ENCODE measurements at places on chromosomes 12 and 14. TPM values are rescaled to one million over a fixed set of nuclear protein-coding genes. Genes with fewer than 3 reads are reported as not detected.
A peak's percentile ranks its signal among the peaks of the same experiment; 100 is the strongest.

Gene STXBP6
- 3.9 TPM for total RNA-seq

Gene ZNF84
- 32.7 TPM for total RNA-seq

Gene GALNT9
- 20.7 TPM for total RNA-seq

Gene TAC3
- not detected for total RNA-seq

DNA sequence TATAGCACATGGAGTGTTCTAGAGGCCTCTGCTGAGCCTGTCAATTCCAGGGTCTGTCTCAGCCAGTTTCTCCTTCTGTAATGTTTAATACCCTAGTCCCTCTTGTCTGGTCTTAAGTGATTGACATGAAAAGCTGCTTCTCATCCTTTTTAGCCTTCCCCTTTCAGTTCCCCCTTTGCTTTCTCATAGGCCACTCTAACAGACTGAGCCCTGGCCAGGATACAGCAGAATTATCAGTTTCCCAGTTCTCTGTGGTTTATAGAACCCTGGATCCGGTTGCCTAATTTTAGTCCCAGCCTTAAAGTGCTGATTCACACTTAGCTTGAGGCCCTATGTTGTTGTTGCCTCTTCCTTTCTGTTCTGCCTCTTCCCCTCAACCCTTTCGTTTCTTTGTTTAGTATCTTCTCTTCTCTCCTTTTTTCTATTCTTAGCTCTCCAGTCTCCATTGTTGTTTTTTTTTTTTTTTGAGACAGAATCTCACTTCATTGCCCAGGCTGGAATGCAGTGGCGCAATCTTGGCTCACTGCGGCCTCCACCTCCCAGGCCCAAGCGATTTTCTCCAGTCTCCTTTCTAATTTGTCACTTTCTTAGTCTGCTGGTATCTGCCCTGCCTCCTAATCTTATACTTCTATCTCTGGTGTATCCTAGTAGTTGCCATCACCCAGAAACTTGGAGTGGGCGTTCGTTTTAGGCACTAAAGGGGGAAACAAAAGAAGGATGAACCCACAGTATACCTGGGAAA lies 2.9 kb upstream of the BIN2 start:
- no peaks in the 10 kb centered on the region for H3K36me3 ChIP-seq
- no peak overlapping the region for H3K27ac ChIP-seq
- DNase-seq: no peak
- no peaks in the 10 kb centered on the region for H3K4me1 ChIP-seq

DNA sequence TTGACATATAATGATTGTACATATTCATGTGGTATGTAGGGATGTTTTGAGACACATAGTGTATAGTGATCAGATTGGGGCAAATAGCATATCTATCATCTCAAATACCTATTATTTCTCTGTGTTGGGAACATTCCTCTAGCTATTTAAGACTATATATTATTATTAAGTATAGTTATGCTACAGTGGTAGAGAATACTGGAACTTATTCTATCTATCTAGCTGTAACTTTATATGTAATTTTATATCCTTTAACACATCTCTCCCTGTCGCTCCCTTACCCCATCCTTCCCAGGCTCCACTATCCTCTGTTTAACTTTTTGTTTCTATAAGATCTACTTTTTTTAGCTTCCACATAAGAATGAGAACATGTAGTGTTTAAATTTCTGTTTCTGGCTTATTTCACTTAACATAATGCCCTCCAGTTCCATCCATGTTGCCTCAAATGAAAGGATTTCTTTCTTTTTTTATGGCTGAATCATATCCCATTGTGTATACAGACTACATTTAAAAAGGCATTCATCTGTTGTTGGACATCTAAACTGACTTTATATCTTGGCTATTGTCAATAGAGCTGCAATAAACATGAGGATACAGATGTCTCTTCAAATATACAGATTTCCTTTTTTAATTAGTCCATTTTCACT lies 102.1 kb upstream of the GZMB start:
- no peaks in the 10 kb centered on the region for H3K27me3 ChIP-seq
- no peaks in the 10 kb centered on the region for H3K36me3 ChIP-seq
- no peak overlapping the region for H3K27ac ChIP-seq
- no peak for DNase-seq
- H3K4me1 ChIP-seq: no peaks in the 10 kb centered on the region

DNA sequence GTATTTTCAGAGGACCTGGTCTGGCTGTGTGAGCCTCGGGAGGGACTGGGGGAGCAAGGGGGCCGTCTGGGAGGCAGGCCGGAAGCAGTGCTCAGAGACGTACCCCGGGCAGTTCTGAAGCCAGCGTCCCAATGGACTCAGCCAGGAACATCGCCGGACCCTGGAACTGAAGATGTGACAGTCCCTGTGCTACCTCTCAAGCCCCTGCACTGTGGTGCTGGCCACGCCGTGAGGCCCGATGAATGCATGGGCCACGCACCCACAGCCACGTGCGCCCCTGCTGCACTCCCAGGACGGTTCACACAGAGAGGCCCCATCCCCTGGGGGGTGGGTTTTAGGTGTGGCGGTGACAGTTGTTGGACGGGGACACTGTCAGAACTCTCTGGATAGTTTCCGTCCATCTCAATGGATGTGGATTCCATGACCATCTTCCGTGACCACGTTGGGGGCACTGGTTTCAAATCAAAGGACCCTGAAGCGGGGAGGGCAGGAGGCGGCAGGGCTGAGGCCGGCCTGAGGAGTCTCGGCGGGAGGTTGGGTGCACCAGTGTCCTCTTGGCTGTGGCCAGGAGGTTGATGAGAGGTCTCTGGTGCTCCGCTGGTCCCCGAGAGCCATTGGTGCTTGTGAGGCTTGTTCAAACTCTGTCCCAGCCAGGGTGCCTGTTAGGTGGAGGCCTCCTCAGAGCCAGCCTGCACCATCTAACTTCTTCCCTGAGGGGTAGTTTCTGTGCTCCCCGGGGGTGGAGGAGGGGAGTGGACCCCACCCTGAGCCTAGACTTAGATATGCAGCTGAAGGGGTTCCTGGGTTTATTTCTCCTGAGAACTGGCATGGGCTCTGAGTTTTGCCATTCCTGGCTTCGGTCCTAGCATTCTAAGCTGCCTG lies 36.3 kb upstream of the TSPAN9 start:
- no peak for DNase-seq
- no peaks in the 10 kb centered on the region for H3K4me1 ChIP-seq
- no peak overlapping the region for H3K4me3 ChIP-seq
- H3K36me3 ChIP-seq: peaks cover 6% of the 10 kb centered on the region
- H3K27me3 ChIP-seq: no peaks in the 10 kb centered on the region

DNA sequence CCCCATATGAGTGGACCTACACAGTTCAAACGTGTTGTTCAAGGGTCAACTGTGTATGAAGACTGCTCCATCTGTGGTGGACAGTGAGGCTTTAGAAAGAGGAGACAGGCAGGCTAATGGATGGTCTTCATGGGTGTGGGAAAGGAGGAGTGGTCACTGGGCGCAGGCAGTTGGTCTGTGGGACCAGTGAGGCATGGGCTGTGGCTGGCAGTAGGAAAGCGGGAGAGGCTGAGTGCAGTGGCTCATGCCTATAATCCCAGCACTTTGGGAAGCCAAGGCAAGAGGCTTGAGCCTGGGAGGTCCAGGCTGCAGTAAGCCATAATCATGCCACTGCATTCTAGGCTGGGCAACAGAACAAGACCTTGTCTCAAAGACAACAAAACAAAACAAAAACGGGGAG lies 2.0 kb upstream of the NR4A1 start:
- H3K4me1 ChIP-seq: no peaks in the 10 kb centered on the region
- H3K36me3 ChIP-seq: peaks cover 20% of the 10 kb centered on the region
- no peak overlapping the region for H3K4me3 ChIP-seq
- H3K27me3 ChIP-seq: no peaks in the 10 kb centered on the region
- peak; percentile 37 for DNase-seq

GRCh38 chr14:72523424-72524294 lies 370.2 kb downstream of the DPF3 start:
- no peak overlapping the region for H3K4me3 ChIP-seq
- H3K27me3 ChIP-seq: no peaks in the 10 kb centered on the region
- no peaks in the 10 kb centered on the region for H3K36me3 ChIP-seq
- no peaks in the 10 kb centered on the region for H3K4me1 ChIP-seq
- no peak for DNase-seq
- H3K27ac ChIP-seq: no peak overlapping the region

DNA sequence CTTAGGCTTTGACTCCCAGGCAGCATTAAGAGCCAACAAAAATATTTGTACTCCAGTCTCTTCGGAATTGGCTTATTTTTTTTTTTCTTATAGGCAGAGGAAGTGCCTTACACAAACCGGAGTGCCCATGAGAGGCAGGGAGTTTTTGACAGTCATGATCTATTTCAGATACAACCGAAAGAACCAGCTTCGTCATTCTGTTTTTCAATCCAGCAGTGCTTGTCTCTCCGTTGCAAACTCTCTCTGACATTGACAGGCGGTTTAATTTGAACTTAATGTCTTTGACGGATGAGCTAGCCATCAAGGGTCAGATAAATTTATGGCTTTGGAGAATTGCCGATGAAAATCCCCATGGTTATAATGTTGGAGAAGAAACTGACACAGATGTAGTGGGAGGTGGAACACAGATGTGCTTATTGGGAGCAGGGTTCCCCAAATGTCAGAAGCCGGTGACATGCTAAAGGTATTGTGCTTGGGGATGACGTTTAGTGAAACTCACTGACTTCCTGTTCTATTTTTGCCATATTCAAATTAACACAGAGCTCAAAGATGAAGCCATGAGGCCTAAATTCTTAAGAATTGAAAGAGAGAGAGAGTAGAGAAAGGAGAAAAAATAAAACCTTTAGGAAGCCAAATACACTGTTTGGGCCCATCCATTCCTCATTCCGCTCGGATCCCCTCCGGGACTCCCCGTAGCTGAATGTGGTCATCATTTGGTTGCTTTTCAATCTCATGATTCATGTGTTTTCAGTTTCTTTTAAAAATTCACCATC lies 59.7 kb downstream of the PLXNC1 start:
- H3K36me3 ChIP-seq: no peaks in the 10 kb centered on the region
- no peak overlapping the region for H3K27ac ChIP-seq
- no peaks in the 10 kb centered on the region for H3K27me3 ChIP-seq
- no peak overlapping the region for H3K4me3 ChIP-seq

DNA sequence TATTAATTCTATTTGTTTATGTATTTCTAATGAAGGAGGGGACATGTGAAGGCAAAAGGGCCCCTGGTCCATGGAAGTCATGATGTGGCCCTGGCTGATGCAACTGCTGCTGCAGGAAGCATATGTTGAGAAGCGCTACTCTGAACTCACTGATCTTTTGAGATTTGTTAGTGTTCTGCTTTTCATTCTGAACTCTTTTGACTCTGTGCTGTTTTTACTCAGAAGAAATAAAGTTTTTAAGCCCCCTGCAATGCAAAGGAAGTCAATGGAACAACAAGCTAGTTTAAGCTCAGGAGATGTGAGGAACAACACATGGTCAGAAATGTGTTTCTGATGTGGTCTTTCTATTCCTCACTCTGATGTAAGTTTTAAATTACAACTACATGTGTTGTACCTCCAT lies 88.9 kb upstream of the BTG1 start:
- no peak overlapping the region for H3K27ac ChIP-seq
- H3K36me3 ChIP-seq: no peaks in the 10 kb centered on the region
- H3K27me3 ChIP-seq: no peaks in the 10 kb centered on the region

- no peak overlapping the region for H3K27ac ChIP-seq
- H3K36me3 ChIP-seq: no peaks in the 10 kb centered on the region
- no peak overlapping the region for H3K4me3 ChIP-seq
- no peak for DNase-seq
- peaks cover 6% of the 10 kb centered on the region for H3K4me1 ChIP-seq
These were observed 195.2 kb downstream of the DAD1 start for GRCh38 chr14:22393796-22394195.

GRCh38 chr12:112179916-112180315 lies 54.6 kb downstream of the TRAFD1 start:
- H3K27me3 ChIP-seq: no peaks in the 10 kb centered on the region
- H3K36me3 ChIP-seq: peaks cover 32% of the 10 kb centered on the region

DNA sequence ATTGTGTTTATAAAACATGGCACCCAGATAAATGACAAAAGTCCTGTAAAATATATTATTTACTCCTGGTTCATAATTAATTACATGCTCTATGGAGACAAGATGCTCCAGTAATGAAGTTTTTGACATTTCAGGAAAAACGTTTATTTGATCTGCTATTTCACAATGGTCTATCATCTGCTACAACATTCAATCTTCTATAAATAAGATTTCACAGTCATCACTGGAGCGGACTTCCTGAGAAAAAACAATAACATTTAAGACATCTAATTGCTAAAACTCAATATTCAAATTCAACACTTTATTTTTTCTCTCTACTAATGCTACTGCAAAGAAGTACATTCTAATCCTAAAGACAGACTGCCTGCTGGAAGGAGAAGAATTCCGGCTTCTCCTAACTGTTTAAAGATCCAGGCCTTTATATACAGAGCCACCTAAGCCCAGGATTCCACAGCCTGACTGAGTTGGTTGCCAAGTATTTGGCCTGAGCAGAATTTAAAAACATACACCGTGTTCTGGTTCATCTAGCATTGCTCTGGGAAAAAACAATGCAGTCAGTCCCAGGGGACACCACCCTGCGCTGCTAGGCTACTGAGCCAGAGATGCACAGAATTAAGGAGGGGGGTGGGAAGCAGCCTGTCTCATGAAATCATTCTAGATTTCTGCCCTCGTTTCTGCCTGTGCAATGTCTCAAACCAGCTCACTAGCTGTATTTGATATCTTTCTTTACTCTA lies 58.0 kb downstream of the TMTC1 start:
- H3K36me3 ChIP-seq: no peaks in the 10 kb centered on the region
- DNase-seq: peak; percentile 44
- H3K27me3 ChIP-seq: no peaks in the 10 kb centered on the region
- H3K4me1 ChIP-seq: peaks cover 8% of the 10 kb centered on the region
- H3K27ac ChIP-seq: no peak overlapping the region

DNA sequence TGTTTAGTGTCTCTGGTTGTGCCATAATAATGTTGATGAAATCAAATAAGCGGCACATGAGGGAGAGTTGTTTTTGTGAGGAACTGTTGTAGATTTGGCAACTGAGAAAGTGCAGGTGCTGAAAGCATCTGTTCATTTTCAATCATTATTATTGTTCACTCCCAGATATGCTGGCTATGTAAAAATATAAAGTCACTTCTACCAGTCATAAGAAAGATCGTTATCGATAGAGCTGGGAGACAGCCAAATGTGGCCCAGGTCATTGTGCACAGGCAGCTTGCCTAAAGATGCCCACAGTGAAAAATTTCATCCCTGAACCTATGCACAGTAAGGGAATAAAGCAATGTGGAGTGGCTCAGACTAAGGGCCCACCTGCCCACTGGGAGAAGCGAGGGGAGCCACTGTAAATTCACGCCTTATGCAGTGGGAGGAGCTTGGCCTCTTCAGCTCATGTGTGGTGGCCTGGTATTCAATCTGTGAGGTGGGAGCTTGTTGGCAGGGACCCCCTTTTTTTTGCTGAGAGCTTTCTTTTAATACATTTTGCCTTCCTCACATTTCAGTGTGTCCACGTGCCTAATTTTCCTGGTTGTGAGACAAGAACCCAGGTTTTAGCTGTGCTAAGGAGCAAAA lies 1490.8 kb upstream of the TMEM132C start:
- no peaks in the 10 kb centered on the region for H3K36me3 ChIP-seq
- no peak overlapping the region for H3K4me3 ChIP-seq
- H3K4me1 ChIP-seq: no peaks in the 10 kb centered on the region
- no peak overlapping the region for H3K27ac ChIP-seq
- H3K27me3 ChIP-seq: no peaks in the 10 kb centered on the region
